Adrenal gland (tissue), 19 donors: ENCODE measurements at places on chromosomes 4 and X.

- DNase-seq, result no peak
Observed at GRCh38 chr4:186887291-186887700, 163.6 kb upstream of the FAT1 start.

DNA sequence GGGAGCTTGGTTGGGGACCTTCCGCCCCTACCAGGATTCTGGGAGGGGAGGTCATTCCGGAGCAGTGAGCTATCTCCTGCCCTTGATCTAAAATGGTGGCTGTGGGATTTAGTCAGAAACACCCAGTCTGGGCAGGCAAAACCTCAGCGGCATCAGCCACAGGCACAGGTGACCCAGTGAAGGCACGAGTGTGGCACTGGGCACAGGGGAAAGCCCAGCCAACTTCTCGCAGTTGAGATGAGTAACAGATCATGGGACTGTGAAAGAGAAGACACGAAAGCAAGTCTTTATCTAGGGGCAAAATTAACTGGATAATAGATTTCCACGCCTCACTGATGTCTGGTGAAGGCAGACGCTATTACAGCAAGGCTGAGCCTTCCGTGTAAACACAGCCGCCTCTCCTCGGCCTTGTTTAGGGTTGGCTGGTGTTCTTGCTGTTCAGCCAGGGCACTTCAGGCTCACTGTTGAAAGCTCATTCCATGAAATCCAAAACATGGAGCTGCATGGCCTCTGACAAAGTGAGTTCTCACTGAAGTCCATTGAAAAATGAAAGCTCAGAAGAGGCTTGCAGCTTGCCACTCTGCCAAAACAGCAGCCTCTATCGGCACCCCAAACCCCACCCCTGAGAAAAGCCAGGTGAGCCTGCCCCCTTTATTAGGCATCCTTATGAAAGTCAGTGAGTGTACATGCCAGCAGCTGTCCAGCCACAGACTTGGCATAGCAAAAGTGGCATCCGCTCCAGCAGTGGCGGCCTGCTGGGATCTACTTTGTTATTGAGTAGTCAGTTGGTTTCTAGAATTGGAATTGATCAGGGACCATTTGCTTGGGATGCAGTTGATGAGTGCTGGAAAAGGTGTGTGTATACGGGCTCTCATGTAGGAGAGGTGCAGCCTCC, 102.3 kb upstream of the MTM1 start:
- DNase-seq, result no peak

DNA sequence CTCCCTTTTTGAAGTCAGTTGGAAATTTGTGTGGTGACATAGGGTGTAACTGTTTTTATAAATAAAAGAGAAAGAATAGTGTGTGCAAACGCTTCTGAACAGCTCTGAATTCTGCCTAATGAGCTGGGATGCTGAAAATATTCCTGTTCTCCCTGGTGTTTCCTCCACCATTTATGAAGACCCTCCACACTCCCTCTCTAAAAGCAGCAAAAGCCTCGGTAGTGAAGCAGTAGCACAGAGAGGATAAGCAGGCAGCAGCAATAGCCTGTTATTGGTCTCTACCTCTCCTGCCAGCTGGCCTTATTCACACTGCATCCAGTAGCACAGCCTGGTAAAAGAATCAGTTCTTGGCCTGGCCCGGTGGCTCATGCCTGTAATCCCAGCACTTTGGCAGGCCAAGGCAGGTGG, 406.1 kb downstream of the IQCM start:
- peak; percentile 29 for DNase-seq

- DNase-seq, result peak; percentile 35
Observed at GRCh38 chrX:120015145-120016067, 62.1 kb downstream of the RHOXF2B start.

GRCh38 chrX:10398215-10398614, 222.2 kb downstream of the MID1 start:
- DNase-seq, result no peak

- no peak for DNase-seq
Observed at GRCh38 chrX:65878456-65878855, 161.4 kb downstream of the VSIG4 start.

- DNase-seq, result no peak
Observed at GRCh38 chr4:63036159-63036866, 1372.9 kb downstream of the TECRL start.

GRCh38 chrX:24877288-24877664, 138.5 kb downstream of the ARX start:
- DNase-seq, result no peak

DNA sequence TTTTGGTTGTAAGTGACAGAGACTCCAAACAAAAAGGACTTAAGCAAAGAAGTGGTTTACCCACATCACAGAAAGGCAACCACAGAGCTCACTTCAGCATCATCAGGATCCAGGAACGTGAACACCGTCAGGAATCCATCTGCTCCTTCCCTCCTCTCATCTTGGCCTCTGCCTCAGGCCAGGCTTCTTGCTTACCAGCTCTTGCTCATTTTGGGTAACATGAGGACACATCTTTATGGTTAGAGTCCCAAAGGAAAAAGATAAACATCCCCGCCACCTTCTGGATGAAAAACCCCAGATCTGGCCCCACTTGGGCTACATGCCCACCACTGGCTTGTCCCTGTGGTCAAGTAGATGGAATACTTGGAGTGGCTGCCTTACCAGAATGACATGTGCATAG, 176.8 kb upstream of the RPL34 start:
- no peak for DNase-seq

GRCh38 chr4:68433582-68433981, 13.7 kb upstream of the TMPRSS11E start:
- no peak for DNase-seq

- DNase-seq, result no peak
Observed at GRCh38 chr4:23484689-23485088, 405.2 kb downstream of the PPARGC1A start.

DNA sequence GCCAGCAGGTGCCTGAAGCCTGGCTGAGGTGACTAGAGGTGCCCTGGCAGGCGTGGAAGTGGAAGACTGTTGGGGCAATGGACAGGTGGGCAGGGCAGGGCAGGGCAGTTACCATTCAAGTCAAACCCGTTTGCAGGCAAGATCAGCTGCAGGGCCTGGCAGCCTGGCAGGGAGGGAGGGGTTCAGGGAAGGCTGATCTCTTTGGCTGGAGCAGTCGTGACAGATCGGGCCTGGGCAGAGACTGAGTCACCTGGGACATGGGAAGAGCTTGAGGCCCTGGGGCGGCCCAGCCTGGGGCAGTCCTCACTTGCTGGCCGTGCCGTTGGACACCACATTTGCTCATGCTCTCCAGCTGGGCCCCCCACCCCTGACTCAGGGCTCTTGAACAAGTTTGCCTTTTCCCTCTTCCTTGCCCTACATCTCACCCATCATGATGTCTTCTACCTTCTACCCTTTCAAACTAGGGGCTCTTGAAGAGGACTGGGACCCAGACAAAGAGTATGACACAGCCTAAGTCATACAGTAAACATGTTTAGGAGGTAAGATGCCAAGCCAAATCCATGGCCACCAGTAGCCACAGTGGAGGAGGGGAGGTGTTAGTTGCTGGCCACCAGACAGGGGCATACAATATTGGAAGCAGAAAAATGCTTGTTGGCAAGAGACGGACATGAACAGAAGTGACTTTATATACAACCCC, 2.0 kb upstream of the ZNF185 start:
- DNase-seq, result no peak

DNA sequence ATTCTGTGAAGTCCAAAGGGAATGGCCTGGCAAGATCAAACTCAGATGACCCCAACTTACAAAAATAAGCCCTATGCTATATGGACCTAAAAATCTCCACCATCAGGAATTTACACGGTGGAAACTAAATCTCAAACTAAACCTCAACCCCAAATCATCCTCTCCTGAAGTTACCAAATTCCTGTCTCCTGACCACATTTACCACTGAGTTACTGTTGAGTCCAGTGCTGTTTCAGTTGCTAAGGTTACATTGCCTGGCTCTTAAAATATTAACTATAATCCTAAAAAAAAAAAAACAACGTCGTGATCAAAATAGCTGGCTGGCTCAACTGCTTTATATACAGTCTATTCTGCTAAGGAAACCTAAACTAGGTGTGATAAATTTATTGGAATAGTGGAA, 315.2 kb upstream of the SLIT2 start:
- no peak for DNase-seq

DNA sequence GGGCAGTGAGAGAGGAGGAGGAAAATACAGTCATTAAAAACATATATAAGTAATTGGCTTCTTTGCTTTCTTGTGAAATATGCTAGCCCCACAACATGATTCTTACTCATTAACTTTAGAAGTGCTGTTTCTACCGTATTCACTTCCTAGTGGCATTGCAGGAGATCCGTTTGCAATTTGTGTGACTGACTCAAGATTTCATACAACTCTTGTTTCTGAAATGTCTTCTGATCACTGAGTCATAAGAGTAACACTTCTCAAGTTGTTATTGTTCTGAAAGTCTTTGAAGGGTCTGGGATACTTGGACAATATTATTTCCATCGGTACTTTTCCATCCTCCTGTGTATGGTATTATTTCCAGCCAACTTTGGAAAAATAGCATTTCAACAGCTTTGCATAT, 310.8 kb downstream of the PACRGL start:
- no peak for DNase-seq

GRCh38 chr4:82430964-82431745, 765 bp downstream of the ENOPH1 start:
- no peak for DNase-seq

DNA sequence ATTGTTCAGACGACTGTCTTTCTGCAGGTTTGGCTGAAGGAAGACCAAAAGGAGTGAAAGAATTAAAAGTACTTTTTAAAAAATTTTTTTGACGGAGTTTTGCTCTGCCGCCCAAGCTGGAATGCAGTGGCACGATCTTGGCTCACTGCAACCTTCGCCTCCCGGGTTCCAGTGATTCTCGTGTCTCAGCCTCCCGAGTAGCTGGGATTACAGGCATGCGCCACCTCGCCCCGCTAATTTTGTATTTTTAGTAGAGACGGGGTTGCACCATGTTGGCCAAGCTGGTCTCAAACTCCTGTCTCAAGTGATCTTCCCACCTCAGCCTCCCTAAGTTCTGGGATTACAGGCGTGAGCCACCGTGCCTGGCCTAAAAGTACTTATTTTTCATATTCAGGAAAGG, 86.3 kb downstream of the ITIH6 start:
- DNase-seq, result no peak

DNA sequence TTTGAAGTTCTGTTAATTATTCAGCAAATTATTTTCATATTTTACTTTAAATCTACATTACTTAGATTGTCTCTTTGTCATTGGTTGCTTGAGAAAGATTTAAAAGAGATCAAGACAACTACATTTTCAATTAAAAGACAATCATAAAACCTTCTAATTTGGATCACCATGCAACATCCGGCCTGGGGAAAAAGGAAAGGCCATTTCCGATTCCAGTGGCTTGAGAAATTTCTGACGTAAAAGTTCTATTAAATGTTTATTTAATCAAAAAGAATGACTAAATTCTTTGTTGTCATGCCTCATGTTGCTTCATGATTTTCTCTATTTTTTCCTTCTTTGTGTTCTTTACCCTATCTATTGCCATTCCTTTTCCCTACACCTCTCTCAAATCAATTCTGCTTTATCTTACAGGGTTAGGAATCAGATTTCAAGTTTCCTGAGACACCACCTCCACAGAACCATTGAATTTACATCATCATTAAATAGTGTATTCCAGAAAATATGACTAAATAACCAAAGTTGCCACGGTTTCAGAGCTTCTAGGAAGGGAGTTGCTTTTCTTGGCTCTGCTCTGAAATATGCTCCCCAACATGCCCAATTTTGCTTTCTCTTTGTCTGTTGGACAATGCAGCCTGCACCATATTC, 124.6 kb upstream of the ACSL4 start:
- no peak for DNase-seq

DNA sequence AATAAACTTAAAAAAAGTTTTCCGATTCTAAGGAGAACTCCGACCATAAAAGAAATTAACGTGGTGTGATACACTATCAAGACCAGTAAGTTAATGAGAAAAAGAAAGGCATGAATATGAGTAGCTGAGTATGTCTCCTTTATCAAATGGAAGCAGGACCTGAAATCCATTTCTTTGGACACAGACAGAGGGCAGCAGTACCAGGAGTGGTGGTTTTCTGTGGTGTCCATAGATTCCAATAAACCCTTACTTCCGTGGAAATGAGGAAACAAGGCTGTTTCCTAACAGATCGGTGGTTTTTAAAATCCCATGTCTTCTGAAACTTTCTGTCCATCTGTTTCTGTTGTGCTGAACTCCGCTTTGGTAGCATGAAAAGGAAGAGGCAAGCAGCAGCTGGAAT, 128.5 kb upstream of the TSPAN5 start:
- DNase-seq, result no peak

DNA sequence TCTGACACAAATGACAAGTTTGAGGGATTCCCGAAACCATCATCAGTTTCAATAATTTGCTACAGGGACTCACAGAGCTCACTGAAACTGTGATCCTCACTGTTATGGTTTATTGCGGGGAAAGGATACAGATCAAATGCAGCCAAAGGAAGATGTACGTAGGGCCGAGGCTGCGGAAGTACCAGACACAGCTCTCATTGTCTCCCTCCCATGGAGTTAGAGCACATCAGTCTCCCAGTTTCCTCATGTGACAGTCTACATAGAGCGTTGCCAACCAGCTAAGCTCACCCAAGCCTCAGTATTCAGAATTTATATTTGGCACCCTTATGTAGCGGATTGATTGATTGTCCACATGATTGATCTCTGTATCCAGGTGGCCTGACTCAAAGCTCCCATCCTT, 137.8 kb upstream of the TENM3 start:
- DNase-seq, result no peak

GRCh38 chr4:80180743-80181142, 16.6 kb upstream of the PRDM8 start:
- DNase-seq, result no peak

DNA sequence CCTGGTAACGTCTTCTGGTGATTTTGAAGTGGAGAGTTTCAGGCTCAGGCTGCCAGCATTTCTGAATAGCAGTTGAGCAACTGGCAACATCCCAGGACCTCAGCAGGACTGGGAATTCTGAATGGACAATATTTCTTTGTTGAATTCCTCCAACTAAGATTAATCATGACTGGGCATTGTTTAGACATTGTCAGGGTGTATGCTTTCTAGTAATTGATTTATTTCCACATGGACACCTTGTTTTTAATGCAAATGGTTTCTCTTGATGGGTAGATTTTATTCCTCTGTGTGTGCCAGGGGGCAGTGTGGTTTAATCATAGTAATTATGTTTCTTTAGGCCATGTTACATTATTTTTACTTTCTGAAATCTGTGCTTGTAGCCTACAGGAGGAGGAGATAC, 1004.7 kb upstream of the LCORL start:
- DNase-seq, result no peak

GRCh38 chrX:45421806-45422205, 221.1 kb upstream of the DIPK2B start:
- no peak for DNase-seq

DNA sequence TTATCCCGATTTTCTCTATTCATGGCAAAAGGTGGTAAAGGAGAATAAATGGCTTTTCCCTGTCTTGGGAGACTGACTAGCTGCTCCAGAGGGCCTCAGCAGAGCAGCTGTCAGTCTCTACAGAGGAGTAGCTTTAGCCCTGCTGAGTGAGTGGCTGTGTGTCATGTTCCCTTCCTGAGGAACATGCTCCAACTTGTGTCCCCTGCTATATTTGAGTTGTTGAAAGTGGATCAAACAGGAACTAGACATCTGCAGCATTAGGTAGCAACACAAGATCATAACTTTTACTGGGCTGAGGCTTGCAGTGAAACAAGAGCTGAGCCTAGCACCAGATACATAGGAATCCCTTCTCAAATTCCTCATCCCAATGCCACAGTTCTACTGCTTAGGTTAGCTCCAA, 26.7 kb upstream of the PLAC1 start:
- DNase-seq, result no peak
